ENCODE measurements at places on chromosomes 4 and X.
A peak's percentile ranks its signal among the peaks of the same experiment; 100 is the strongest.

- no peak for DNase-seq
Measured at GRCh38 chr4:172631832-172632231, 536.8 kb upstream of the GALNT7 start.

- DNase-seq = no peak
Measured at GRCh38 chr4:20554134-20554533, 146.1 kb upstream of the PACRGL start.

- DNase-seq = no peak
Measured at GRCh38 chr4:141077611-141078225, 55.6 kb downstream of the RNF150 start.

DNA sequence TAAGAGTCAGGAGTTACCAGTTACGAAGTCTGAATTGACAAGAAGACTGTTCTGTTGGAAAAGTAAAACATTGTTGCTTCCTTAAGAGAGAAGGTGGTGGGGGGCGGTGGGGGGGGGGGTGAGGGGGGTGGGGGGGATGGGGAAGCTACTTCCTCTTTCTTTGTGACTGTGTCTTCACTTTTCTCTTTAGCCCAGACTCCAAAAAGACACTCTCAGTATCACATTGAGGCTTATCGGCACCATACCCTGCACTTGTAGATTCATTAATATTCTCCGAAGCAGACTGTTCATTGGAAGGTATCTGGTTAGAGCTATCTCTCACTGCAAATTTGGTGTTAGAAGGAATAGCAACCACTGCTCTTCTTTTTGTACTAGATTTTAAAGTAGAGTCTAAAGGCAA is 94.5 kb upstream of the IL13RA1 start:
- DNase-seq = no peak

- no peak for DNase-seq
Measured at GRCh38 chr4:38611676-38612075, 52.3 kb upstream of the KLF3 start.

- no peak for DNase-seq
Measured at GRCh38 chrX:2342281-2342688, 158.5 kb downstream of the DHRSX start.

GRCh38 chrX:24395775-24396174 is 35.3 kb downstream of the SUPT20HL1 start:
- DNase-seq = peak; percentile 39

- no peak for DNase-seq
Measured at GRCh38 chrX:29721152-29721551, 494.2 kb upstream of the MAGEB2 start.

DNA sequence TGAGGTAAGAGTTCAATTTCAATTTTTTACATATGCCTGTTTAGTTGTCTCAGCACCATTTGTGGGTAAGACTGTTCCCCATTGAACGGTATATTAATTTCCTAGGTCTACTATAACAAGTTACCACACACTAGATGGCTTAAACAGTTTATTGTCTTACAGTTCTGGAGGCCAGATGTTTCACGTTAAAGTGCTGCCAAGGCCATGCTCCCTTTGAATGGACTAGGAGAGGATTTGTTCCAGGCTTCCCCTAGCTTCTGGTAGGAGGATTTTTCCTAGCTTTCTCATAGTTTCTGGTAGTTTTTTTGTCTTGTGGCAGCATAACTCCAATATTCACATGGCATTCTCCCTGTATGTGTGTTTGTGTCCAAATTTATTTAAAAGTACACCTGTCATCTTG is 149.3 kb upstream of the CYSLTR1 start:
- no peak for DNase-seq

DNA sequence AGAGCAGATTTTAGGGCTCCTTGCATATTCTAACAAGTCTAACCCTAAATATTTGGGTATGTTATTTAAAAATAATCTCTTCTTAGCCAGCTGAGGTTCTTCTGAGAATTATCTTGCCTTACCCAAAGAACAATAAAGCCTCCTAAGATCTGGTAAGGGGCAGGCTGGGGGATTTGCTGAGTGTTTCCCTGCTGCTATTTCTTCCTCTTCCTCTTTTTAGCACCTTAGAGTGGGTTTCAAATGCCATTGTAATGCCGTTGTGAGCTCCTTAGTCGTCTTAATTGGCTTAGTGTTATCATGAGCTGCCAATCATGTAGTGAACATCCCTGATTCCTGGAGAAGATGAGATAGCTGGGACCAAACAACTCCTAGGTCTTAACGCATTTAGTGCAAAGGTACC is 15.4 kb downstream of the STOX2 start:
- DNase-seq = no peak

- no peak for DNase-seq
Measured at GRCh38 chr4:126850286-126850685, 782.5 kb upstream of the INTU start.
